Activated CD4-positive, alpha-beta T cell treated with anti-CD3 and anti-CD28 coated beads for 48 hours (primary cell): ENCODE measurements at places on chromosomes 13 and 19.

DNA sequence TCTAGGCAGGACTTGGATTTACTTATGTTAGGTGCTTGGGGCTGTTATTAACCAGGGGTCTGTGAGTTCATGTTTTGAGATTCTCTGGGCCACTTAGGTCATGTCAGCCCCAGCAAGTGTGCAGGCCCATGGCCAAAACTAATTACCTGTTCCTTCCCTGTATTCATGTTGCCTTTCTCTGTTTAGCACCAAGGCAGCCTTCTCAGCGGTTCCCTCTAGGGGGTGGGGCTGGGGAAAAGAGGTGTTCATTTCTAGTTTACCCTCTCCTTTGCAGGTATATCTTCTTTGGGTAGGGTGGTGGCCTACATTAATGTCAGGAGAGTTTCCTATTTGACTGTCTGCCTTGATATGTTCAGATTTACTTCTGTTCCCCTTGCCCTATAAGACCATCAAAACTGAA, 61.7 kb downstream of the PDS5B start:
- no peak for DNase-seq

DNA sequence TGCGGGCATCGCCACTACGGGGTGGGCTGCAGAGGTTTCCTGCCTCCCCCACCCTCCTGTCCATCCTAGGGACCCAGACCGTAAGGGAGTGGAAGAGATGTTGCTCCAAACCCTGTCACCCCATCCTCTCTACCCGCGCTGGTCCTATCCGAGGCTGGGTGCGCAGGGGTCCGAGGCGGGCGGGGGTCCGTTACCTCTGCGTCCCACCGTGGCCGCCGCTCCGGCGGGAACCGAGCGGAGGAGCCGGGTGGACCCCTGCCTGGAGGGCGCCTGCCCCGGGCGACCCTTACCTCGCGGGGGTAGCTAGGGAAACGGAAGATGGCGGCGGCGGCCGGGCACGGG, at the start of gene DGKH:
Gene DGKH (plus strand): TSS at position 307 of the 342 bp plus-strand sequence. CDS start 126 bp downstream, outside the sequence.
- DNase-seq: no peak

- DNase-seq: no peak
Measured at GRCh38 chr13:75693227-75693626, 57.1 kb downstream of the LMO7 start.

DNA sequence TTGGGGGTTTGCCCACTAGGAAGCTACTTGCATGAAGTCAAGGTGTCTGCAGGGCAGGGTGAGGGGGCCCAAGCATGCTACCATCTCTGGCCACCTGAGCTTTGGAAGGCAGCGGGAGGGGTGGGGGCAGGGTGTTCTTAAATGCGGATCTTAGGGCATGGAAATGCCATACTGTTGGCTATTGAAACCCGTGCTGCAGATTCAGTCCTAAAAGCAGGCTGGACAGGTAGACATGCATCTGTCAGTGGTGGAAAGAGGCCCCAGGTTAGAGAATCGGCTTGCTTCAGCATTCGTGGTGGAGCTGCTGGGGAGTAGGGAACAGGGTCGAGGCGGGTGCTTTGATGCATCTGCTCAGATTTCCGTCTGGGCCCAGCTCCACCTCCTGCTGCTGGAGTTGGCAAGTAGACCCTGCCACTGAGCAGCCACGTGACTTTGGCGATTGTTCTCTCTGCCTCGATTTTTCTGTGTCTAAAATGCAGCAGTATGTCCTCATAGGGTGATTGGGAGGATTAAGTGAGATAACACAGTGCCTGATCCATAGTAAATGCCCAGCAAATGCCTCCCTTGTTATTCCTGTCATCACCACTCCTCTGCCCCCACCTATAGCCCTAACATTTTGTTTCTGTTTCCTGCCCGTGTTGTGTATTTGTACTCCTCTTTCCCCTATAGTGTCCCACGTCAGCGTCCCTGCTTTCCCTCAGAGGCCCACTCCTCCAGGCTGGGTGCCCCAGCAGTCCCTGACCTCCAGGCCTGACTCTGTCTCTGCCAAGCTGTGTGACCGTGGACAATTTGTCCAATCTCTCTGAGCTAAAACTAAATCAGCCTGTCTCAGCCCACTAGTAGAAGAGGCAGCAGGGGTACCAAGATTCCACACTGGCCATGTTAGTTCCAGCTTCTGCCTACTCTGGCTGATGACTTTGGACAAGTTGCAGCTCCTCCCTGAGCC, 5.8 kb downstream of the PPP1R37 start:
- DNase-seq: no peak

DNA sequence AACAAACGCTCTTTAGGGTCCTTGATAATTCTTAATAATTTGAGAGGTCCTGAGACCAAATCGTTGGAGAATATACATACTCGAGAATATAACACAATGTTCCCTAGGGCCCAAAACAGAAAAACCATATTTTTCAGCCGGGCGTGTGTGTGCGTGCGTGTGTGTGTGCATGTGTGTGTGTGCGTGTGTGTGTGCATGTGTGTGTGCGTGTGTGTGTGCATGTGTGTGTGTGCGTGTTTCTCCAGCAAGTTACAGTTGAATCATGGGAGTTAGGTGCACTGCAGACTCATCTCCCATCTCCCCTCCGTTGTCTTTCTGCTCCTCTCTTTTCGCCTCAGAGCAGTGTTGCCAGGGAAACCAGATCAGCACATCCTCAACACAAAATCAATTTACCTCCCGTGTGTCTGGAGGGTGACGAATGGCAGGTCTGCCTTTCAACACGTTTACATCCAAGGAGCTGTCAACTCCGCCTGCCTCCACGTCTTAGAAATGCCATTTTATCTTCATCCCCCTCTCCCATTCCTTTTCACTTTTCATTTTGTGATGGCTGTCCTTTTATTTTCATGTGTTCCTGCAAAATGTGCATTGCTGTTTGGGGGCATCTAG, 8.3 kb upstream of the PNMA8B start:
- no peak for DNase-seq

- no peak for DNase-seq
Measured at GRCh38 chr13:66657165-66657881, 572.8 kb downstream of the PCDH9 start.
